Epithelial cell of proximal tubule (primary cell): ENCODE measurements at places on chromosomes 7 and 10.

- DNase-seq = peak; percentile 67
These were observed 209.4 kb upstream of the PRSS1 start for GRCh38 chr7:142539901-142540300.

- no peak for DNase-seq
These were observed 77.6 kb downstream of the ITGA8 start for GRCh38 chr10:15642095-15642494.

DNA sequence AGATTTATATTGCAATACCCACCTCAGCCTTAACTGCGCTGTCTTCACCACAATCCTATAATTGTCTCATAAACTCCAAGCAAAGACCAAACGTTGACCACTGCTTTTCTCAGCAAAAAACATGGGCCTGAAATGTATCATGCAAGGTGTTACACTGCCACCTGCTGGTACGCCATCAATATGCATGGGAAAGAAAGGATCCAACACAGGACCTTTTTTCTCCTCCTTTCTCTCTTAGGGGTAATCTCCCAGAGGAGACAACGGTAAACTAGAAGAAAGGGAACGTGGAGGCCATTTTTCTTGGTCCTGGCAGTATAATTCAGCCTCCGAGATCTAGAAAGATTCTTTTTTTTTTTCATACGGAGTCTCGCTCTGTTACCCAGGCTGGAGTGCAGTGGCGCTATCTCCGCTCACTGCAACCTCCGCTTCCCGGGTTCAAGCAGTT lies 79.1 kb upstream of the MPP7 start:
- DNase-seq = peak; percentile 63

DNA sequence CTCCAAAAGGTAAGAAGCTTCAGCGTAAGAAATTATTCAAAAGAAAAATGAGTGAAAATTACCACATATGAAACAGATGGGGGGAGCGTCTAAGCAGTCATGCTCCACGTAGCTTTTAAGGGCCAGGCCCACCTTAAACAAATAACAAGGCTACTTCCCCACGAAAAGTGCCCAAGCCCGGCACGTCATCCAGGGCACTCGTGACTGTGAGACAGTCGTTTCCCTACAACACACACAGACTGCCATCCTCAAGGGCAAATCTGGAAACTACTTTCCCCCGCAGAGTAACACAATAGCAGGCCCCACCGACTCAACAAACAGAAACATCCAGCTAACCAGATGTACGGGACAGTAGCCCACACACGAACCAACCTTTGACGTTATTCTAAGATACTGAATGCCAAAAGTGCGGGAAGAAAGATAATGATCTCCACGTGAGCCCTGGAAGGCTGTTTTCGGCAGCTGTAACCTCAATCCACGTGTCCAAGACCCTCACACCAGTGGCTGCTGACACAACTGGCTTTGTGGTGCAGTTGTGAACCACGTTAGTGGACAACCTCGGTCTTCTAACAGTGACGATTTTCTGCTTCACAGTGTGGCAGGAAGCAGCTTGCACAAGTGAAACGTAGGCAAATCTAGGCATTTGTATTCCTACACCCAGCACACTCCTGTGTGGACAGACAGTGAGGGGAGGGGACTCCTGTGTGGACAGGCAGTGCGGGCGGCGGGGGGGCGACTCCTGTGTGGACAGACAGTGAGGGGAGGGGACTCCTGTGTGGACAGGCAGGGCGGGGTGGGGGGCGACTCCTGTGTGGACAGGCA lies 251.7 kb downstream of the ZMYND11 start:
- DNase-seq = no peak

DNA sequence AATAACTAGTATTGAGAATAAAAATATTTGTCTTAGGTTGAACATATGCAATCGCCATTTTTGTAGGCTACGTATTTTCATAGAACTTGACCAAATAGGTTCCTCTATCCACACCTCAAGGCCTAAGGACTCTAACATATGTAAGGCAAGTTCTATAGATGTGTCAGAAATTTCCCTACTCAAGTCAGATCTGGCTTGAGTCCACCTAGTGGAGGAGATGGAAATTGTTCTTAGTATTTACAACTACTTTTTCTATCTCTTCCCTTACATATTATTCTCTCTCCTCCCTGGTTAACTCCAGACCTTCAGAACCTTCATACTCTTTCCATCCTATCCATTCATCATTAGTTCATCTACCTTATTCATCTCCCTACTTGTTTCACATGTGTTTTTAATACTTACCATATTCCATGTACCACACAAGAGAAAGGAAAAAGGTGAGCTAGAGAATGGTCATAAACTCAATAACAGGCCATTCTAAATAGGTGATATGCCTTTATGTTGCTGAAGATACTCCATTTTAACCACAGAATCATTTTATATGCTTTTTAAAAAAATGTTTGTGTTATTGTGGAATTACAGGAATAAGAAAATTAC lies 174.5 kb upstream of the HDAC9 start:
- DNase-seq = no peak

DNA sequence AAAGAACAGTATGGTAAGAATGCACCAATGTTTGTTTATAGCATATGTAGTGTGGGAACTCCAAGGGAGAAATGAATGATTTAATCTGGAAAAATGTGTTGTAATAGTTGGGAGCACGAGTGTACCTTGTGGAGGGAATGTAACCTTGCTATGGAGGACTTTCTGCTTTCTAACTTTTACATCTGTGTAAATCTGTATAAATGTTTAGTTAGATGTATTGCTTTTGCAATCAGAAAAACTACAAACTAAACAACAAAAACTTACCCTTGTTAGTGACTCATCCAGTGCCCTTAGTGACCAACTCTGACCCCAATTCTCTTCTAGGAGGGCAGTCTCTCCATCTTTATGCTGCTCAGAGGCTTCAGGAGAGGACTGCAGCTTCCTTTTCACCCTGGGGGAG lies 89.3 kb downstream of the CCNY start:
- no peak for DNase-seq

DNA sequence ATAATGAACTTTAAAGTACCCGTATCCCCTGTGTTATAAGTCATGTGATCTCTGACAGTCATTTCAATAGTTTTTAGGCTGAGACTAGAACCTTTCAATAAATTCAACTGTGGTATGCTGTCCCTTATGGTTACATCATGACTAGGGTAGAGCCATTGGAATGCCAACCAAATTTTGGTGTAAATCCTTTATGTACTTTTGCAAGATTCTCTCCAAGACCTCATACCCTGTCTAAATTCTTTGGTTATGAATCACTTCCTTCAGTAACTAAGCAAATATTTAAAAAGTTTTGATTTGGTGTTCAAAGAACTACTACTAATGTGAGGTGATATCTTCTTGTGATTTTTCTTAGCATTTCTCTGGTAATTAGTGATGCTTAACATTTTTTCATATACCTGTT lies 20.8 kb upstream of the OR6B1 start:
- no peak for DNase-seq

DNA sequence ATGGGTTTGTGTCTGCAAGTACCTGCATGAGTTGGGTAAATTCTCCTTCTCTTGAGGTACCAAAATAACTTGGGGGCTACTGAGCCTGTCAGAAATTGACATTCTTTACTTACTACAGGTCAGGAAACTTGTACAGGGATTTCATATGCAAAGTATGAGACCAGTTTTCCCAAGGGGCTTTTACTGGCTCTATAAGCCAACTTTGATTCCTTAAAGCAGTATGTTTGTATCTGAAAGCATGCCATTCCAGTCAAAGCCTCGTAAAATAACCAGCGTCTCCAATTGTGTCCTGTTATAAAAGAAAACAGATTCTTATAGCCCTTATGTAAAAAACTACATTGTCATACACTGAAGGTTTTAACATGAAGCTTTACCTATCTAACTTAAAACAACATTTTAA lies 90.2 kb downstream of the ZNF467 start:
- DNase-seq = no peak

DNA sequence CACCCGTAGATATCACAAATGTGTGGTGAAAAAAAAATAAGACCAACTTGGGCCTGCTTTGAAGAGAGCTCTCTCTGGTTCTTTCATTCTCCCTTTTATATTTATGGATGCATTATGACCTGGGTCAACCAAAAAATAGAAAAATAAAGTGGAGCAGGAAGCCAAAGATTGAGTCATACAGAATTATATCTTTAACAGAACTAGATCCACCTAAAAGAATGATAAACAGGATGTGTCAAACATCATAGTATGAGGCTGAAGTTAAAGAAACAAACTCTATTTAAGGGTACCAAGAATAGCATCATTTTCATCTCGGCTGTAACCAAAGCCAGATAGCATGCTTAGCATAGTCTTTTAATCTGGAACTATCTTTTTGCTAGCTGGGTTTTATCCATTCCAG lies 28.8 kb upstream of the NMT2 start:
- DNase-seq = no peak

- no peak for DNase-seq
These were observed 40.2 kb downstream of the GPR85 start for GRCh38 chr7:113046453-113046852.

DNA sequence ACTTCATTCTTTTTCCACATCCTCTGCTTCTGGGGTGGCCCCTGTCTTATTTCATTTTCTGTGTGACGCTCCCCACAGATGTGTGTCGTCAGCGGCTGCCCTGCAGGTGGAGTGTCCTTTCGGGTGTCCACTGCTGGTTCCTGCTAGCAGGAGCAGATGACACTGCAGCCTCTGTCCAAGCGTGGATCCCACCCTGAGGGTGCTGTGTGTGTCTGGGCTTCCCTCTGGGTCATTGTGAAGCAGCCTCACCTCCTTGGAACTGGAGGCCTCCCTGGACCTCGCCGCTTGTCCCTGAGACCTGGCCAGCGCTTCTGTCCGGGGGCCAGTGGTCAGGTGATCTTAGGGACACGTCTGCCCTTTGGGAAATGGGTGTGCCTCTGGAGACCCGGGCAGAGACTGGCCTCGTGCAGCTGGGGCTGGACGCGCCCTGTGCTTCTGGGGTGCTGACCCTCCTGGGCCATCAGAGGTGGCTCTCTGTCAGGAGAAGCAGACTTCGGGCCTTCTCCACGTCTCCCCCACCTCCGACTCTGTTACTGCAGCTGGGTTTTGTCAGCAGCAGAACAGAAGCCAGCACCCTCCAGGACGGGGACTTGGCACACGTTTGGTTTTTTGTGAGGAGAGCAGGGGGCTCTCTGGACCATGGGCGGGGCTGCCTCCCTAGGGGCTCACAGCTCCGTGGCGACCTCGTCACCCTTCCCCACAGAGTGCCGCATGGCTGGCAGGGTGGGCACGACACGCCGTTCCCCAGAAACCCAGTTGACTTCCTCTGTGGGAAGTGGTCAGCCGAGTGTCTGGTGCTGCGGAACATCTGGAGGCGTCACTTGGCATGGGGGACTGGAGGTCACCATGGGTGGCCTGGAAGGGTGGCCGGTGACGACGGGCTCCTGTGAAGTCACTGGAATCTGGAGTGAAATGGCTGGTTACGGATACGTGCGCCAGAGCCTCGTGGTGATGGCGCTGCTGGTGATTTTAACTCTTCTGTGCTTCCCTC lies 48.4 kb downstream of the INPP5A start:
- no peak for DNase-seq

GRCh38 chr7:142876236-142876960 lies 9.1 kb downstream of the TRPV6 start:
- no peak for DNase-seq

DNA sequence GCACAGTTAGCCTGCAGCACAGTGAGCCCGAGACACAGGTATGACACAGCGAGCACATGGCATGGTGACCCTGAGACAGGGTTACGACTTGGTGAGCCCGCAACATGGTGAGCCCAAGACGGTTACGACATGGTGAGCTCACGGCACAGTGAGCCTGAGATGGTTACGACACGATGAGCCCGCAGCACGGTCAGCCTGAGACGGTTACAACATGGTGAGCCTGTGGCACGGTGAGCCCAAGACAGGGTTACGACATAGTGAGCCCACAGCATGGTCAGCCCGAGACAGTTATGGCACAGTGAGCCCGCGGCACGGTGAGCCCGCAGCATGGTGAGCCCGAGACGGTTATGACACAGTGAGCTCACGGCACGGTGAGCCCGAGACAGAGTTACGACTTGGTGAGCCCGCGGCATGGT lies 156.1 kb downstream of the MAD1L1 start:
- no peak for DNase-seq
